Retinal pigment epithelial cell (primary cell): ENCODE measurements at places on chromosomes 11 and 22.

GRCh38 chr11:117130879-117131278, 13.2 kb upstream of the PAFAH1B2 start:
- DNase-seq: no peak

DNA sequence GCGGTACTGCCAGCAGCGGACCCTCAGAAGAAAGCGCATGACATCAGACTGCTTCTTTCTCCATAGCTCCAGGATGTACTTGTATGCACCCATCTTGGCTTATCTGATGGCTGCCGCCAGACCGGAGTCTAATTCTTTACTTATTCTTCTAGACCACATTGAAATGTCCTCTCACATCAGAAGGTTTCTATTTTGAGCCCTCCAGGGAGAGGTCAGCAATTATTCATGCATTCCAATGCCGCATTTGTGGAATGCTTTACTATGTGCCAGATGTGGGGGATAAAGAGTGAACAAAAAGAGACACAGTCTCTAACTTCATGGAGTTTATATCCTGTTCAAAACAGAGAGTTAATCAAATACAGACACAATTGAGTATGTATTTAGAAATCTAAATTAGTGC, 230.1 kb downstream of the MIAT start:
- peak; percentile 77 for DNase-seq

DNA sequence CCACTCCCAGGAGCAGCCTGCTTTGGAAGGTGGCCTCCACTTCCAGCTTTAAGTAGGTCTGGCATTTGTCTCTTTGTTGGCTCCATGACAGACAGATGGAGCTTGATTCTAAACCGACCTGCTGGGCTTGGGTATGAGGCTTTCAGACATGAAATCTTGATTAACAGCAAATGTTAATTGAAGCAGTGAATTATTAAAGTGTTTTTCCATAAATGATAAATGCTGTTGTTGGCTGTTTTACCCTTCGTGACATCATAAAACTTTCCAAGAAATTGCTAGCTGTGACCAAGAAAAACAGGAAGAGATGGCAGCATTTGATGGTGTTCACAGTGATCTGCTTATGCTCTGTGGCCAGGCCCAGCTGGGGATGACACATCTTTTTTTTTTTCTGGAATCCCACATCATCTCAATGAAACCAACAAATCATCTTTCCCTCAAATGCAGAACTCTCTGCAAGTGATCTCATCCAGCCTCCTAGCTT, 66.1 kb downstream of the RBMXL2 start:
- no peak for DNase-seq

- no peak for DNase-seq
Observed at GRCh38 chr11:119934267-119934666, 203.6 kb downstream of the TRIM29 start.

DNA sequence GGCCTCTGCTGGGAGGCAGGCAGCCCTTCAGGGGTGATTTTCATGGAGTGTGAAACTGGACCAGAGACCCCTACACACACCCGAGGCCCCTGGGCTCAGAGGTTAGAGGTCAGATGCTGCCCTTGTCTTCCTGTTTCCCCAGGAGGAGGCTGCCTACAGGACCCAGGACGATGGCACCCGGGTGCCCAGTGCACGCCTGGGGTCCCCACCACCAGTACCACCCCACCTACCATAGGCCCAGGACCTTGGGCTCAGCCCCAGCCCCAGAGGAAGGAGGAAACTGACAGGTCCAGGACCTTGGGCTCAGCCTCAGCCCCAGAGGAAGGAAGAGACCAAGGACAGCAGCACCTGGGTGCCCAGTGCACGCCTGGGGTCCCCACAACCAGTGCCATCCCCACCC, 79.2 kb downstream of the BRD1 start:
- no peak for DNase-seq

DNA sequence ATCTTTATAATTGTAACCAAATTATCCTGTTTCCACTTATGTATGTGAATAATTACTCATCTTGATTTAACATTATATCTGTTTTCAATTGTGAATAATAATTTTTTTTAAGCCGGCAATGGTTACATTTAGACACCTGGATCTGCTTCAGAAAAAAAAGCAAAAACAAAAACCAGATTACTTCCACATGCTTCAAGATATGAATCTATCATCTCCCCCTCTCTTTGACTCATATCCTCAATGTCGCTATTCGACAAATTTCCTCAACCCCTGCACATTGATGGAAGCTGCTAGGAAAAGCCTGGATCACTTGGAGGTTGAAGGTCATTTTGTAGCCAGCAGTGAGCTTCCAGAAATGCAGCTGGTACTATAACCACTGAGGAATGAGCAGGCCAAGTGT, 42.7 kb downstream of the SLC1A2 start:
- no peak for DNase-seq

GRCh38 chr11:11755871-11756270, 85.9 kb upstream of the USP47 start:
- no peak for DNase-seq

GRCh38 chr11:59678118-59678812, 9.4 kb upstream of the PATL1 start:
- DNase-seq: no peak

- DNase-seq: no peak
Observed at GRCh38 chr11:131025020-131025419, 108.7 kb upstream of the SNX19 start.

GRCh38 chr11:134346101-134346975, 14.6 kb downstream of the GLB1L2 start:
- DNase-seq: no peak

DNA sequence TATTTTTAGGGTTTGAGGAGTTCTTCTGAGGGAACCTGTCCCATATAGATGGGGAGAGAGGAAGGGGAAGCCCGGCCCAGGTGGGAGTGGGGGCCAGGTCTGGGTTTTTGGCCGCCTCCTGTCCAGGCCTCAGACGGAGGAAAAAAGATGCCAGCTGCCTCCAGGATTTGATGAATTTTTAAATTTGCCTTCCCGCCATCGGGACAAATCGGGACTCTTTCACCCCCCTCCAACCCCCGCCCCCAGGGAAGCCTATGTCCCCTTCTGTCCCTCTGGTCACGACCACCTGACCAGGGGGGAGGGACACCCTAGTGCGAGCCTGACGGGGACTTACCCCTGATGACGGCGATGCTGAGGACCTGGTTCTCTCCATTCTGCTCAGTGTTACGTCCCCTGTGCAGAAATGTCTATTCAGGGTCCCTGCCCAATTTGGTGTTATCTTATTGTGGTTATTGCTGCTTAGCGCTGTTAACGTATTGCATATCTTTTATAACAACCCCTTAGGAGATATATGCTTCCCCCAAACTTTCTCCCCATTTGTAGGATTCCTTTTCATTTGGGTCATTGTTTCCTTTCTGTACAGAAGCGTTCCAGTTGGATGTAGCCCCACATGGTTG, 115.9 kb upstream of the GRK3 start:
- DNase-seq: no peak

DNA sequence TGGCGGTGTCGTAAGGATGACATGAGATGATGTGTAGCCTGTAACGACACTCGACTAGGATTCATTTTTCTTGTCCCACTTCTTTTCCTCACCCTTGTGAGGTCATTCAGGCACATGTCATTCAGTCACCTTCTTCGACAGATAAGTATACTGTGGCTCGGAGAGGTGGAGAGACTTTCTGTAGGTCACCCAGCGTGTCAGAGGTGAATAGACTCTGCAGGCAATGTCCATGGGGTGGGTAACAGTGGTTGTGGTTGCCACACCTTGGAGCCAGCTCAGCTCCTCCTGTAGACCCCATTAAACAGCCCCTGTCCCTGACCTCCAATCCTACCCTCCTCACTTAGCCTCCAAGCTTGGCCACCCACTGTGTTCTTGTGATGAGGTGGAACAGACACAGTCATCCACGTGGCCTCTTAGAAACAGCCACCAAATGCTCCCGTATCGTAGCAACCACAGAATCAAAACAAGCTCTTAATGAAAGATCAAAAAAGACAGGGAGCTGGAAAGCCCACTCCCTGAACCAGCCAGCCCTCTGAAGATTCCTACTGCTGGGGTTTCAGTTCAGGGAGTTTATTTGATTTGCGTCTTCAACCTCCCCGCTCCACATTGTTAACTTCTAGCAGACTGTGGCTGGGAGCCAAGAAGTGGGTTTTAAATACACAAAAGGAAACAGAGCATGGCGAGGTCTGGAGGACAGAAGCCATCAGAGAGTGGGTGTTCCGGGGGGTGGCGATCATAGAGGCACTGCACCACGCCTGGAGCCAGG, 89.0 kb upstream of the GRK3 start:
- DNase-seq: peak; percentile 47

DNA sequence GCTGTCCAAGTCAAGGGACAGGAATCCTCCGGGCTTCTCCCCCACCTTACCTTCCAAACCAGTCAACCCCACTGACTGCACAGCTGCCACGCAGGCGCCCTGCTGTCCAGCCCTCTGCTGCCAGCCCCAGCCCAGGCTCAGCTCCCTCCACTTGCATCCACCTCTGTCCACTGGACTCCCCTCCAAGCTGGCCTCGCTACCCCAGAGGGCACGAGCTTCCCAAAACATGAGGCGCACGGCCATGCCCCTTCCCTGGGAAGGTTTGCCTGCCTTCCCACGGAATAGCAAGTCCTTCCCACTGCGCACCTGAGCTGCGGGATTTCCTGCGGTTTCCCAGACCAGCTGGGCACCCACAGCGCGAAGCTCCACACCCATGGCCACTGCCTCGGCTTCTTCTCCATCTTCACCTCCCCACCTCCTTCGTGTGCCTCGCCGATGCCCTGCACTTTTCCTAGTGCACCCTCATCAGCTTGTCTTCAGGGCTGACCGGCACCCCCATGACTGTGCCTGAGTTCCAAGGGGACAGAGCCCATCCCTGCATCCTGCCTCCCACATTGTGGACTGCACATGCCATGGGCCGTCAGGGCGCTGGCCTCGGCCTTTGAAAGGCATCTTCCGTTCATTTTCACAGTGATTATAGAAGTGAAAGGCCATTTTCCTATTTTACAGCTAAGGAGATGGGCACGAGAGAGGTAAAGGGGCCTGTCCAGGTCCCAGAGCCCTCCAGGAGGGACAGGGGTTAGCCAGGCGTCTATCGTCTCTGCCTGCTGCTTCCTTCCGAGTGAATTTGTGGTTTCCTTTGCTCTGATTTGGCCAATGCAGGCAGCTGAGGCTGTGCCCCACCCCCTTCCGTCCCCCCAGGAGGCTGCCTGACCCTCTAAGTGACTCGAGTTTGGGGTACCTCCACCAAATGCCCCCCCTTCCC, 16.4 kb downstream of the IFITM10 start:
- no peak for DNase-seq

- no peak for DNase-seq
Observed at GRCh38 chr11:46248289-46249102, 29.0 kb upstream of the CREB3L1 start.
